ENCODE measurements at places on chromosomes 12 and 14.
A peak's percentile ranks its signal among the peaks of the same experiment; 100 is the strongest.

DNA sequence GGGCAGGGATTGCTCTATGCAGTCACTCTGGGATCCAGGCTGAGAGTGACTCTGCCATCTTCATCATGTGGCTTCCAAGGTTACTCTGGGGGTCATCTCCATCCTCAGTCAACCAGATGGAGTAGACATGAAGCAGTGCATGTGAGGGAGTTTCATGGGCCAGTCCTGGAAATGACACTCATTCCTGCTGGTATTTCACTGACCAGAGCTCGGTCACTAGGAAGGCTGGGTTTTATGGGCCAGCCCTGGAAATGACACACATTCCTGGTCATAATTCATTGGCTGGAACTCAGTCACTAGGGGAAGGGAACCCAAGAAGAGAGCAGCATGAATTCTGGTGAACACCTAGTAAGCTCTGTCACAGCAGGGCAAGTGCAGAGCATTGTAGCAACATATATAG, 144.7 kb downstream of the SMOC1 start:
- no peak for DNase-seq

DNA sequence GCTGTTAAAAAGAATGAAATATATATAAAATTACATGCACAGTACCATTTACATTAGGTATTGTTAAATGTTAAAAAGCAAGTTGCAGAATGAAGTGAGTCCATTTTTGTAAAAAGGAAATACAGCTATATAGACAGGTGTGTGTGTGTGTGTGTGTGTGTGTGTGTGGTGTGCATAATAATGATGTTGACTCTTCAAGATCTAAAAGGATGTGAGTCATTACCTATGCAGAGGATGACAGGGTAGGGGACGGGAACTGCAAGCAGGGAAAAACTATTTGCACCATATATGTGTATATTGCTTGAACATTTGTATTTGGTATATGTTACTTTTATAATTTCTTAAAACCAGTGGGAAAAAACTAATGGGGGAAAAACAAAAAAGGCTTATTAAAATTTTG, 3.1 kb downstream of the C14orf39 start:
- DNase-seq = no peak

GRCh38 chr14:105069522-105069870, 4.3 kb upstream of the GPR132 start:
- no peak for DNase-seq

DNA sequence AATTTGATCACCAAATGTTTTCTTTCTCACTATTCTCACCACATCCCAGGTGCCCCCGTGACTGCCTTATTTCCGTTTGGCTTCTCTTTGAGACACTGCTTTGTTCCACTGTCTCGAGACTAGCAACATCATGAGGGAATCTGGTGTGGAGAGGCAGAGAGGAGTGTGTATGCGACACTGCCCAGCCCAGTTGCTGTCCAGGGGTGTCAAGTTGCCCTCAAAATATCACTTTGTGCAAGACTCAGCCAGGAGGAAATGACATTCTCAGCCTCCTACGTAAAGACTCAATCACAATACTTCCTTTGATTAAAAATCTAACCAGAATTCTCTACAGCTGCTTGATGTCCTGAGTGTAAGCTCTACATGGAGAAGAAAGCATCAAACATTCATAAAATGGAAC, 48.2 kb upstream of the EEA1 start:
- DNase-seq = no peak

DNA sequence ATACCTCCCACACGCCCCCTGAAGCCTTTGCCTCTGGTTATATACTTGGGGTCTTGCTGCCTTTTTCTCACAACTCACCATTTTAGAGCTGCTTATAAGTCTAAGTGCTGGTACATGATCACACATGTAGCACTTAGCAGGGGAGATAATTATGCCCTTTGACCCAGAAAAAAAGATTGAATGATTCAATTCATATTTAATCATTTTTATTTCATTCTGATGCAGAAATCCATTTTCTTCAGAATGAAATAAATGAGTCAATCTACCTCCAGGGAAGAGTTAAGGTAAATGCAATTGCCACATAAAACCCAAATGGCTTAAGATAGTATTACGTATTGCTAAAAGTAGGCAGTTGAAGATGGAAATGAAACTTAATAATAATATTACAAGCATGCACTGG, 414.6 kb upstream of the PRICKLE1 start:
- no peak for DNase-seq

GRCh38 chr12:49549735-49550692, 11.2 kb downstream of the KCNH3 start:
- no peak for DNase-seq

GRCh38 chr12:12072064-12072760, 1.5 kb downstream of the BCL2L14 start:
- DNase-seq = no peak

DNA sequence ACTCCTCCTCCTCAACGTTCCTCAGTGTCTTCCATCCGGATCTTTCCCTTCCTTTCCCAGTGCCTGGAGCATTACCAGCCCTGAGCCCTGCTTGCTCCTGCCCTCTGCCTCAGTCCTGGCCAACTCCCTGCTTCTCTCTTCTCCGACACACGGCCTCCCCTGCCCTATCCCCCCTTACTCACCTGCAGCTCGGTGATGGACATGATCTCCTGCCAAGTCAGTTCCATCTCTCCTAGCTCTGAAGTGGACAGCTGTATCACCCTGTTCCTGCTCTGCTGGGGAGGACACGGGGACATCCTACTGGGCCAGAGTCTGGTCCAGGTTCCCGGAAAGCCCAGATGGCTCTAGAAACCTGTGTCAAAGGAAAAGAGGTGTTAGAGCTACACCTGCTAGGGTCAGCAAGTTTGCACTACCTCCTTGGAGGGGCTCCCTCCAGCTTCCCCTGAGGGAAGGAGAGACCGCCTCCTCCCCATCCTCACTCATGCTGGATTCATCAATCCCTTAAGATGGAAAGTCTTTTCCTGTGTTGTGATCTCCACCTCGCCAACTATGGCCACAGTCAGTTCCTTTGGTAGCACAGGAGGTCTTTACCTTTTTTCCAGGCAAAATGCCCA, 5.8 kb downstream of the NFE2 start:
- no peak for DNase-seq

GRCh38 chr12:32876004-32876403, 20.6 kb downstream of the PKP2 start:
- DNase-seq = peak; percentile 31

Measured in cardiac muscle cell (in vitro differentiated cells and primary cell).